HCT116 (cell line): ENCODE measurements at places on chromosomes 1 and 21. TPM values are rescaled to one million over a fixed set of nuclear protein-coding genes. Genes with fewer than 3 reads are reported as not detected.

Gene CR1
- 0.07 TPM for total RNA-seq

Gene SLC9A1
- total RNA-seq, result 21.7 TPM

Gene AKR7A3
- total RNA-seq, result 1.7 TPM

Gene CHIA
- not detected for total RNA-seq

Gene COL6A1
- 87.5 TPM for total RNA-seq

Gene GNG12
- 49.6 TPM for total RNA-seq

GRCh38 chr1:67722292-67722944 lies 37.4 kb downstream of the GADD45A start:
- DNase-seq, result no peak
- H3K27ac ChIP-seq, result no peak overlapping the region
- no peaks in the 10 kb centered on the region for H3K27me3 ChIP-seq
- H3K4me1 ChIP-seq, result peaks cover 73% of the 10 kb centered on the region
- H3K4me3 ChIP-seq, result no peak overlapping the region

GRCh38 chr1:172727956-172728603 lies 69.2 kb downstream of the FASLG start:
- no peaks in the 10 kb centered on the region for H3K4me1 ChIP-seq

DNA sequence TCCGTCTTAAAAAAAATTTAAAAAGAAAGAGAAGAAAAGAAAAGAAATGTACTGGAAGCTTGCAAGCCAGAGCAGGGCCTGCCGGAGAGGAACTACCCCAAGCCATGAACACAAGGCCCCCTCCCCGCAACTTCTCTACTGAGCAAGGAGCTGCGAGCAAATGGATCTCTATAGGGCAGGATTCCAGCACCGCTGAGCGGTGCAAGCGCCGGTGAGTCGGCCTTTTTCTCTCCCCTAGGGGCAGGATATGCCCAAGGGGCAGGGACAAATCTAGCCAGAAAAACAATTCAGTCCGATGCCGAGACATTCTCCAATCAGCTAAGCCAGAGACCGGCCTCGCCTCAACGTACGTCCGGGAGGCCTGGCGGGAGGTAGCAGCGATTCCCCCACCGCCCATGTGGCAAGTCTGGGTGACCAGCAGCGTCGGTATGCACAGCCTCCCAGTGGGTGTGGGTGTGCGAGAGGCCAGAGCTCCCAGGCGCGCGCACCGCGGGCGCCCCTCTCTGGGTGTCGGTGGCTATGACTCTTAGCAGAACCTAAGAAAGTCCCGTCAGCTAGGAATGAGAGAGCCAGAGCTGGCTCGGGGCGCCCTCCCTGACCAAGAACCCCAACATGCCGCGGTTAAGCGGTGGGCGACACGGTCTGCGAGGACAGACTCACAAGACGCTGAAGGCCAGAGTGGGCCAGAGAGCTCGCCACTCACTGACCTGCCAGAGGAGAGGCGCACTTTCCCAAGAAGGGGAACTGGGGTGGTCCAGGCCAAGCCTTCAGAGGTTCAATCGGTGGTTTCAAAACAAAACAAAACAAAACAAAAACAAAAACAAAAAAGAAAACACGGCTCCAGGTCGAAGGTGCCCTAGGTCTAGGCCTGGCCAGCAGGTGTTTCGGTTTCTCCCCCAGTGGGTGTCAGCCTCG lies 1.9 kb downstream of the CSMD2 start:
- H3K4me3 ChIP-seq, result no peak overlapping the region
- H3K36me3 ChIP-seq, result no peaks in the 10 kb centered on the region
- DNase-seq, result peak; percentile 39
- H3K27me3 ChIP-seq, result peaks cover 31% of the 10 kb centered on the region; the same call in 1 of the 2 replicates
- peaks cover 4% of the 10 kb centered on the region; the same call in 1 of the 2 replicates for H3K4me1 ChIP-seq

DNA sequence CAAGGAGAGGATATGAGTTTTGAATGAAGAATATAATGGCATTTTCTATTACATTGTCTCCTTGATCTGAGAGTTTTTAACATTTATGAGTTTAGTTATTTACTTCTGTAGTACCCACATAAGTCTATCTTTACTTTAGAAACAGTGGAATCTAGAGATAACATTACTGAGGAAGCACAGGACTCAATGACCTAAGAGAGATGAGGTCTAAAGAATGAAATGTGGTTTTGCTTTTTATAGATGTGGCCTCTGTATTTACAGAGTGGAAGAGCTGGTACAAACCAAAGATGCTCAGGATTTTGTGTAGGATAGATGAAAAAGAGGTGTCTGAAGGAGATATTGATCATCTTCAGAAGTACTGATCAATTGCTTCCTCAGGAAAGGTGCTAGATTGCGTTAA lies 177.3 kb downstream of the KCTD3 start:
- H3K36me3 ChIP-seq, result no peaks in the 10 kb centered on the region
- H3K4me3 ChIP-seq, result no peak overlapping the region

DNA sequence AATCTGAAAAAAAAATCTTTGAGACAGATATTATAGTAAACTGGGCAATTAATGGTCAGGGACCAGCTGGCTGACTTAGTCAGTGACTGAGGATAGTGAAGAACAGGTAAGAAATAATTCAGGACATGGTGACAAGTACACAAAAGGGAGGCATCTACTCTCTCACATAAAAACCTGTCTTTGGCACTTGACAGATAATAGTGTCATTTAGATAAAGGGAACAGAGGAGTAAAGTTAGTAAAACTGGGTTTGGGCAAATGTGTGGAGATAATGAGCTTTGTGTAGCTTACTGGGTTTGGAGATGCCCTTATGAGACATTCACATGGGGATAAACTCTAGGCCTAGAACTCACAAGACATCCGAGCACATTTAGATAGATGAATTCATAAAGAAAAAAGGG lies 4.0 kb downstream of the SSX2IP start:
- no peak overlapping the region for H3K4me3 ChIP-seq
- H3K27me3 ChIP-seq, result no peaks in the 10 kb centered on the region
- H3K4me1 ChIP-seq, result peaks cover 15% of the 10 kb centered on the region
- no peak for DNase-seq
- no peak overlapping the region for H3K27ac ChIP-seq

GRCh38 chr1:154344977-154345837 lies 19.9 kb downstream of the ATP8B2 start:
- DNase-seq, result no peak
- H3K4me1 ChIP-seq, result no peaks in the 10 kb centered on the region
- H3K4me3 ChIP-seq, result no peak overlapping the region
- peaks cover 27% of the 10 kb centered on the region for H3K36me3 ChIP-seq
- H3K27ac ChIP-seq, result no peak overlapping the region

GRCh38 chr1:215523128-215523861 lies 43.8 kb upstream of the KCTD3 start:
- H3K27ac ChIP-seq, result no peak overlapping the region
- no peak overlapping the region for H3K4me3 ChIP-seq
- no peaks in the 10 kb centered on the region for H3K4me1 ChIP-seq
- DNase-seq, result peak; percentile 6
- no peaks in the 10 kb centered on the region for H3K36me3 ChIP-seq
- H3K27me3 ChIP-seq, result no peaks in the 10 kb centered on the region

DNA sequence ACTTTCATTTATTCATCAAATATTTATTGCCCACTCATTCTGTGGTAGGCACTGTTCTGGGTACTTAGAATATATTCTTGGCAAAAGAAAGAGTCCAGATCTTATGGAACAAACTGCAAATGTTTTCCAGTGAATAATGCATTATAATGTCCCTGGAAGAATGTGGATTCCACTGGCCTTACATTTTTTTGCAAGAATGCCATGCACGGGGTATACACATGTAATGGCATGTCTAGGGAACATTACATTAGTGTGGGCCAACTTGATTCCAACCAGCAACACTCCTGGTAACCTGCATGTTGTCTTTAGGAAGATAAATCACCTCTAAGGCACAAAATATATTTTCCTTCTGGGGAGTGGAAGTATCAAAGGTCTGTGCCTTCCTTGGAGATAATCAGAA lies 33.0 kb upstream of the IFI44L start:
- H3K4me3 ChIP-seq, result no peak overlapping the region
- no peak for DNase-seq
- no peaks in the 10 kb centered on the region for H3K27me3 ChIP-seq
- H3K36me3 ChIP-seq, result no peaks in the 10 kb centered on the region
- H3K4me1 ChIP-seq, result no peaks in the 10 kb centered on the region

GRCh38 chr1:6580593-6581409 lies 1.0 kb downstream of the ZBTB48 start:
- peak overlapping the region; percentile 79 for H3K4me3 ChIP-seq
- peaks cover 23% of the 10 kb centered on the region for H3K4me1 ChIP-seq
- no peaks in the 10 kb centered on the region for H3K27me3 ChIP-seq
- no peak for DNase-seq
- H3K36me3 ChIP-seq, result no peaks in the 10 kb centered on the region

DNA sequence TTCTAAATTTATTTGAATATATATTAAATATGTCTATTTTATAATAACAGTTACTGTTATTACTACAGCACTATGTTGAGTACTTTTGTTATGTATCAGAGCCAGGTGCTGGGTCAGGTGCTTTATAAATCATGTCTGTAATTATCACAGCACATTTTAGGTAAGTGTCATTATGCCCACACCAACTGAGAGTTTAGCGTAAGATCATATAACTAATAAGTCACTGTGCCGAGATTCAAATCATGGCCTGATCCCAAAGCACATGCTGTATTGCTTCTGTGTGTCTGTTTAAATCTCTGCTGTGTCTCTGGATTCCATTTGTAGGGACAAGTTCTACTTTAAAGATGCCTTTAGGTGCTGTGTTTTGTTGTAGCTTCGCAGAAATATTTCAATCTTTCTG lies 1.9 kb downstream of the GPSM2 start:
- no peak overlapping the region for H3K4me3 ChIP-seq
- DNase-seq, result no peak
- no peaks in the 10 kb centered on the region for H3K36me3 ChIP-seq
- H3K27ac ChIP-seq, result no peak overlapping the region
- H3K27me3 ChIP-seq, result no peaks in the 10 kb centered on the region

DNA sequence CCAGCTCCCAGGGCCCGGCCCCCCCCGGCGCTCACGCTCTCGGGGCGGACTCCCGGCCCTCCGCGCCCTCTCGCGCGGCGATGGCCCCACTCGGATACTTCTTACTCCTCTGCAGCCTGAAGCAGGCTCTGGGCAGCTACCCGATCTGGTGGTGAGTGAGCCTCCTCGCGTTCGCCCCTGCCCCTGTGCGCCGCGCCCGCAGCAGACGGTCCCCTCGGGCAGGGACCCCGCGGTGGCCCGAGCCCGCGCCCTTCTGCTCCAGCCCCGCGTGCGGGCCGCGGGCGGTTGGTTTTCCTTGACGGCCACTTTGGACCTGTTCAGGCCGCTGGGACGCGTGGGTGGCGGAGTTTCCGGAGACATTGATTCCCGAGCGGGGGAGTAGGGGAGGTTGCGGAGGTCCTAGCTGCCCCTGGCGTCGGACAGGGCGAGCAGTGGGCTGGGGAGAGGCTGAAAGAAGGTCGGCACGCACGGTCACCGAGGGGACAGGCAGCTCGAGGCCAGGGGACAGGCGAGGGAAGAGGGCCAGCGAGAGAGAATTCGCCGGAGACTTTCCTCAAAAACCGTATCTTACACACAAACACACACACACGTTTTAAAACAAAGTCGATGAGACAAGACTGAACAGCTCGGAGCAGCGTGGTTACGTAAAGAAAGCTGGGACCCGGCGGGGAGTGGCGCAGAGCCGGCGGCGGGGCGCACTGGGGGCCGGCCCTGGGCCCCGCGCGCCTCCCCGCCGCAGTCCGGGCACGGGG lies 427 bp downstream of the WNT3A start:
- no peak for DNase-seq
- no peaks in the 10 kb centered on the region for H3K36me3 ChIP-seq
- H3K4me3 ChIP-seq, result peak overlapping the region; percentile 57
- H3K4me1 ChIP-seq, result peaks cover 5% of the 10 kb centered on the region; the same call in 1 of the 2 replicates
